Upper lobe of left lung (tissue), 6 donors: ENCODE measurements at places on chromosomes 5 and 9.

DNA sequence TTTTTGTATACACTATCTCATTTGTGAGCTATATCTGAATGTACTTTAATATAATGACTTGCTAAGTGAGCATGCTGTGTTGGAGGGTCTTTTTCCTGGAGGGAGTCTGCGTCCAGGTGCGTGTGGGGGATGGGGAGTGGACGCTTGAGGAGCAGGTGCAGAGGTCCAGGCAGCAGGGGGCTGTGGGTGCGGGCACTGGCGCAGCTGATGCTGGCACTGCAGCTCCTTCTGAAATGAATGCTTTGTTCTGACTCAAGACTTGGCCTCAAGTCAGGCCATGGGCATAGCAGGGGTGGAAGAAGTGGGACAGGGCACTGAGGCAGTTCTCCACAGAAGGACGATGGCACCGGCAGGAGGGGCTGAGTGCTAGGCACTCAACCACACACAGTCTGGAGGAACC, 165.7 kb upstream of the IRX1 start:
- H3K4me1 ChIP-seq: no peaks in the 10 kb centered on the region
- H3K27ac ChIP-seq: no peak overlapping the region
- DNase-seq: peak; percentile 41
- H3K4me3 ChIP-seq: no peak overlapping the region
- H3K27me3 ChIP-seq: no peaks in the 10 kb centered on the region
- no peaks in the 10 kb centered on the region for H3K36me3 ChIP-seq

DNA sequence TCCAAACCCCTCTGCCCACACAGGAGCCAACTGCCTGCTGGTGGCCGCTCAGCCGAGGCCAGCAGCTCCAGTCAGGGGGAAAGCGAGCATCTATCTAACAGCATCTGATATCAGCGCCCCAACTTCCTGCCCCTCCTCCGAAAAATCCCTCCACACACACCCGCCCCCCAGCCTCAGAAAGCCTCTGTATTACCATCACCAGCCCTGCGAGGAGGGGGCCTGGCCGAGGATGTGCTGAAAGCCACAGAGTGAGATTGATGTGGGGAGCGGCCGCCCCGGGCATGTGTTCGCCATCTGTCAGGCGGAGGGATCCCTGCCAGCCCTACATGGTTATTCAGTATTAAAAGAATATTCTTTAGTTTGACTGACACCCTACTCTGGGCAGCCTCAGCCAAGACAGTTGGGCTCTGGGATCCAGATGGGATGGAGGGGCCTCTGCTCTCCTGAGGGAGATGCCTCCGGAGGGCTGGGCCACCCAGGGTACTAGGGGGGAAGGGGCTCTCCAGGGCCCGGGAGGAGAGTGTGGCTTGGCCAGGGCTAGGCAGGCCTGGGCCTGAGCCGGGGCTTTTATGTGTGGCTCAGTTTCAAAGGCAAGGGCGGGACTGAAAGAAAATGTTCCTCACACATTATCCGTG, 98.0 kb downstream of the HSD17B3 start:
- no peaks in the 10 kb centered on the region for H3K4me1 ChIP-seq
- H3K36me3 ChIP-seq: no peaks in the 10 kb centered on the region
- no peaks in the 10 kb centered on the region for H3K27me3 ChIP-seq
- peak; percentile 54 for DNase-seq
- no peak overlapping the region for H3K27ac ChIP-seq
- no peak overlapping the region for H3K4me3 ChIP-seq

DNA sequence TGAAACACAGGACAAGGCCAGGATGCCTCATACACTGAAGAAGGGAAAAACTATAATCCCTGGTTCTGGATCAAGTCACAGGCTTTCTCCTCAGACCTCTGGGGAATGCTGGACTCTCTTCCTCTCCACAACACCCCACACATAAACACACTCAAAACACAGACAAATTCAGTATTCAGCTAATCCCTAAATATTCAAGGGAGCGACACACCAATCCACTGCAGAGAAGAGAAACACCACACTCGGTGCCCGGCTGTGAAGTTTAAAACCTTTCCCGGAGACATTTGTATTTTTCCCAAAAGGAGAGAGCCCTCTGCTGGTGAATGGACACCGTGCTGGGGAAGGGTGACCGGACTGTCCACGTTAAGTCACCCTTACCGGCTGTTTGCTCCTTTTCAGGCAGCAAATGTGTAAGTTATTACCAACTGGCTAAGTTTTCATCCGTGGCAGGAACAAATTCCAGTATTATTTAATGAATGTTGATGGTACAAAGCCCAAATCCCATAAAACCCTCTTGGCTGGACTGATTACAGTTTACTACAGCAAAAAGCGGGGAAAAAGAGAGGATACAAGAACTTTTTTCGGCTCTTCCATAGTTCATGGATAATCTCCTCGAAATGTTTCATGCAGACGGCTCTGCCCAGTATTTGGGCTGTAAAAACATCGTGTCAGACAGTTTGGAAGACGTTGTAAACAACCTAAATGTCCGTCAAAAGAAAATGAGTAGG, 130.9 kb upstream of the SLC30A5 start:
- no peak overlapping the region for H3K4me3 ChIP-seq
- no peaks in the 10 kb centered on the region for H3K27me3 ChIP-seq
- no peak for DNase-seq
- H3K36me3 ChIP-seq: no peaks in the 10 kb centered on the region

DNA sequence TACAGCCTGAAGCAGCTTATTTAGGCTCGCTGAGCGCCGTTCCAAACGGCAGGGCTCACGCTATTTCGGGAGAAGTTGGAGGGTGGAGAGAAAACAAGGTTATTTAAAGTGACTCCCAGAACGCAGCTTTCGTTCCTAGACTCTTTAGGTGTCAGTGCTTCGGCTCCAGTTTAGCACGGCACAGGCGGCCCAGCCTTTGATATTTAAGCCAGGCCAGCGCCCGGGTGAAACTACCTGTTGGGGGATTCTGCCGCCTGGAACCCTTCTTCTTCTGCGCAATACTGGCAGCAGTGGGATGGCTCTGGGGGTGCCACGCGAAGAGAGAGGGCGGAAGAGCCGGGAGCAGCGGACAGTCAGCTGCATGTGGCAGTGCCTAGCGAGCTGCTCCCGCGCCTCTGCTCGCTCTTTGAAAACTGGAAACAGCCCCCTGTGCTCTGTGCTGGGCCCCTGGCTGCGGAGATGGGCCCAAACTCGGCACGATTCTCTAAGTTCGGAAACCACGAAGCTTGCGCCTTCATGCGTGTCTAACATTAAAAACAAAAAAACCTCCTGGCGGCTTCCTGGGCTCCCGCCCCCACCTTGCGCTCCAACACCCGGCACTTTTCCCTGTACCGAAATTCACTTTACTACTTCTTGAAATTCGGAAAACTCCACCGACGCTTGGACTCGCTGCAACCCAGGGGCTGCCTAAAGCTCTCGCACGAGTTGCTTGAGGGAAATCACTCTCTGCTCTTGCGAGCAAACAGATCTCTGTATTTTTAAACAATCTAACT, 34.6 kb upstream of the NFIB start:
- peak overlapping the region; percentile 84 for H3K27ac ChIP-seq
- H3K27me3 ChIP-seq: peaks cover 3% of the 10 kb centered on the region
- peak overlapping the region; percentile 55 for H3K4me3 ChIP-seq
- peaks cover 38% of the 10 kb centered on the region for H3K4me1 ChIP-seq
- H3K36me3 ChIP-seq: no peaks in the 10 kb centered on the region
- DNase-seq: peak; percentile 53

- H3K4me3 ChIP-seq: no peak overlapping the region
- no peak overlapping the region for H3K27ac ChIP-seq
- H3K27me3 ChIP-seq: no peaks in the 10 kb centered on the region
- H3K4me1 ChIP-seq: no peaks in the 10 kb centered on the region
- no peaks in the 10 kb centered on the region for H3K36me3 ChIP-seq
Measured at GRCh38 chr9:114484854-114485443, 20.3 kb downstream of the WHRN start.

- no peak overlapping the region for H3K27ac ChIP-seq
- H3K36me3 ChIP-seq: no peaks in the 10 kb centered on the region
- DNase-seq: no peak
- no peak overlapping the region for H3K4me3 ChIP-seq
- H3K27me3 ChIP-seq: no peaks in the 10 kb centered on the region
Measured at GRCh38 chr5:142944140-142944539, 174.0 kb downstream of the ARHGAP26 start.

GRCh38 chr9:9862235-9862810, 750.5 kb downstream of the PTPRD start:
- no peaks in the 10 kb centered on the region for H3K4me1 ChIP-seq
- DNase-seq: no peak
- H3K27ac ChIP-seq: no peak overlapping the region
- H3K4me3 ChIP-seq: no peak overlapping the region

DNA sequence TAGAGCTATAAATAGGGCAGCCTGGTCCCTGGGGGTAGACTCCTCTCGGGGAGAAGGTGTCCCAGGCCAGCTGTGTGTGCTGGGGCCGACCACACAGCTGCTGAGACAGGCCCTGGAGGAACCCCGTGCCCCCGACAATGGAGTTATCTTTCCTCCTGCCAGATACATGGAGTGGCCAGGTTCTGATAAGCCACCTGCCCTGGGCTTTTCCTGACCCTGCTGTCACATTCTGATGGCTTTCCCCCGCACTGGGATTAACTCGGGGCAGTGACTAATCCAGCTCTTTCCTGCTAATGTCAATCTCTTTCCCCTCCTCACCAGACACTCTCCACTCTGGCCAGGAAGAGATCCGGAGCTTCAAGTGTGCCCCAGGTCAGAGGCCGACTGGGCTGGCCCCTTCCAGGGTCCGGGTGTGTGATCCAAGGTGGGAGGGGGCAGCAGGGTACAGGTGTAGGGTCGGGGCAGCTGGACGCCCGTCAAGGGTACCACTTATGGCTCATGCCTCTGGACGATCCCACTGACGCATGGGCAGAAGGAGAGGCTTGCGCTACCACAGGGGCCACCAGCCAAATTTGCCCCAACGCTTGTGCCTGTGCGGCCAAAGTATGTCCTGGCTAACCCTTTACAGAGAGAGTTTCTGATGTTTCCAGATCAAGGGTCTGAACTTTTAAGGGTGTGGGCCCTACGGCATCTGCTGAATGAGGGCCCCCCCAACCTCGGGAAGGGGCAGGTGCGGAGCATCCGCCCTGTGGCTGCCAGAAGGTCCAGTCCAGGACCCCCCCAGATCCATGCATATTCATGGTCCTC, 20.6 kb upstream of the COL5A1 start:
- no peaks in the 10 kb centered on the region for H3K4me1 ChIP-seq
- no peak overlapping the region for H3K27ac ChIP-seq
- H3K4me3 ChIP-seq: no peak overlapping the region
- H3K27me3 ChIP-seq: no peaks in the 10 kb centered on the region
- no peaks in the 10 kb centered on the region for H3K36me3 ChIP-seq

GRCh38 chr5:59042201-59043055, 459.6 kb downstream of the RAB3C start:
- H3K27me3 ChIP-seq: no peaks in the 10 kb centered on the region
- peak overlapping the region; percentile 33 for H3K27ac ChIP-seq
- no peak overlapping the region for H3K4me3 ChIP-seq
- H3K36me3 ChIP-seq: no peaks in the 10 kb centered on the region
- no peak for DNase-seq

- no peak overlapping the region for H3K4me3 ChIP-seq
- H3K27me3 ChIP-seq: no peaks in the 10 kb centered on the region
- H3K36me3 ChIP-seq: no peaks in the 10 kb centered on the region
- H3K27ac ChIP-seq: no peak overlapping the region
- DNase-seq: no peak
Measured at GRCh38 chr5:154728939-154729588, 26.1 kb upstream of the LARP1 start.

DNA sequence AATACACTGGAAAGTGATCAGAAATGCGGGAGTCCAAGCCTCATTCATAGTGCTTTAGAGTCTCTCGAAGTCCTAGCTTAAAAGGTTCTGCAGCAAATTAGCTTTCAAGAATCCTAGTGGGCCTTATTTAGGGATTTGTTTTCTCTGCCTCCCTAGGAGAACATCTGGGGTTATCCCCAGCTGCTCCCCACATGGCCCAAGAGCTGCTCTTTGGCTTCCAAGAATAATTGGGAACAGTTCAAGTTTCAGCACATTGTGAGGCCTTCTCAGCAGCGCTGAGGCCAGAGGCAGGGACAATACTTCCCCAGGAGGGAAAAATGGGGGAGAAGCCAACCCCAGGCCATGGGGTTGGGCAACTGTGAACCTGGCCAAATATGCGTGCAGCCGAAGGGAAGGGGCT, 108.7 kb downstream of the LIFR start:
- no peak for DNase-seq
- no peaks in the 10 kb centered on the region for H3K4me1 ChIP-seq
- H3K27ac ChIP-seq: no peak overlapping the region
- H3K4me3 ChIP-seq: no peak overlapping the region
- H3K27me3 ChIP-seq: no peaks in the 10 kb centered on the region

GRCh38 chr5:122007546-122007945, 45.8 kb downstream of the SRFBP1 start:
- no peaks in the 10 kb centered on the region for H3K36me3 ChIP-seq
- no peaks in the 10 kb centered on the region for H3K4me1 ChIP-seq
- DNase-seq: no peak
- H3K27me3 ChIP-seq: no peaks in the 10 kb centered on the region

DNA sequence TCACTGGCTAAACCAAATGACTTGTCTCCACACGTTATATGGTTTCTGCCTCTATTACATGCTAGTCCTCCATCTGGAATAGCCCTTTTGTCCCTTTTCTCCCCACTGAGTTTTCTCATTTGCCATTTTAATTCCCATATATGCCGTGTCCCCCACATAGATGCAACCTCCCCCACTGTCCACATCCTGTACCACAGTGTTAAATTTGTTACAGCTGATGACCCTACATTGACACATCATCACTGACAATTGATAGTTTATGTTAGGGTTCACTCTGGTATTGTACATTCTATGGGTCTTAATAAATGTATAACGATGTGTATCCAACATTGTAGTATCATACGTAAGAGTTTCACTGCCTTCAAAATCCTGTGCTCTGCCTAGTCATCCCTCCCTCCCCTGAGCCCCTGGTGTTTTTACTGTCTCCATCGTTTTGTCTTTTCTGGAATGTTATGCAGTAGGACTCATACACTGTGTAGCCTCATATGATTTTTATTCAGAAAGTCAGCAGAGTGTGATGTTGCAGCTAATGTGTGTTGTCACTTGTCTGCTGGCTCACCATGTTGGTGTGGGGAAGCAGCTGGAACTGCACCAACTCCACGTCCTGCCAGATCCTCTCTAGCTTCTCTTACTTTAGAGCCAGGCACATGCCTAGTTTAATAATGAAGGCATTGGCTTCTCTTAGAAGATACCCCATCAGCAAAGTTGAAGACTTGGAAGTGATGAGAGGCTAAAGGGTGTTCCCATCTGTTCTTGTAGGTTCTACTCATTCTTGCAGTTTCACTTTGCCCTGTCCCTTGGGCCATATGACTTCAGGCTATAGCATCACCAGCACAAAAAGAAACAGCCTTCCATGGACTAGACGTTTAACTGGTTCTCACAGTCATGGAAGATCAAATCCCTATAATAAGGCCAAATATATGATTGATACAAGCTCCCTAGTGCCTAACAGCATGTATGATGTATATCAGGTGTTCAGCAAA, 30.2 kb downstream of the LRRC70 start:
- no peaks in the 10 kb centered on the region for H3K4me1 ChIP-seq
- H3K27ac ChIP-seq: no peak overlapping the region
- H3K4me3 ChIP-seq: no peak overlapping the region
- no peaks in the 10 kb centered on the region for H3K27me3 ChIP-seq
- no peak for DNase-seq
- H3K36me3 ChIP-seq: no peaks in the 10 kb centered on the region
